ENCODE measurements at places on chromosomes 5 and 9. TPM values are rescaled to one million over a fixed set of nuclear protein-coding genes. Genes with fewer than 3 reads are reported as not detected.

The PCDHB13 gene
- total RNA-seq, result 0.26 TPM

The CDKN2B-AS1 gene
- 7.6 TPM for total RNA-seq

The MOB3B gene
- total RNA-seq, result under 0.01 TPM

The GRXCR2 gene
- not detected for total RNA-seq

The GABRA1 gene
- not detected for total RNA-seq

The IFNA7 gene
- not detected for total RNA-seq

The TERT gene
- not detected for total RNA-seq

The FAM153A gene
- total RNA-seq, result not detected
